ENCODE measurements at places on chromosomes 1 and 21.

- DNase-seq: peak; percentile 28
Observed at GRCh38 chr1:73909043-73909562, 288.9 kb downstream of the LRRIQ3 start.

DNA sequence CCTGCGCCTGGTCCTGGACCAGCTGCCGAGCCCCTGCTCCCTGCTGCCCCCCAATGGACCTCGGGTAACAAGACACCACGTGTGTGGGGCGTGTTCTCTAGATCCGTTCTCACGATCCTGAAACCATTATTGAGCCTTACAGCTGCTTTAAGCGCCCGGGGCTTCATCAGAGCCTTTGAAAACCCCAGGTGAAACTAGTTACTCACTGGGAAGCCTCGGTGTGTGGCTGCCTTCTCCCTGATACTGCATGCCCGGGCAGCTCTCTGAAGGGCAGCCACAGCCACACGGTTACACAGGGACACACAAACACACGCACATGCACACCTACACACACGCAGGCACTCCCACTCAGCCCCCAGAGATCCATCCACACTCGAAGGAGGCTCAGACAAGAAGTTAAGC is 5.3 kb downstream of the HES2 start:
- peak; percentile 72 for DNase-seq

GRCh38 chr21:39452970-39453342 is 1.2 kb downstream of the SH3BGR start:
- DNase-seq: no peak

- no peak for DNase-seq
Observed at GRCh38 chr21:39969691-39970364, 102.6 kb downstream of the PCP4 start.

DNA sequence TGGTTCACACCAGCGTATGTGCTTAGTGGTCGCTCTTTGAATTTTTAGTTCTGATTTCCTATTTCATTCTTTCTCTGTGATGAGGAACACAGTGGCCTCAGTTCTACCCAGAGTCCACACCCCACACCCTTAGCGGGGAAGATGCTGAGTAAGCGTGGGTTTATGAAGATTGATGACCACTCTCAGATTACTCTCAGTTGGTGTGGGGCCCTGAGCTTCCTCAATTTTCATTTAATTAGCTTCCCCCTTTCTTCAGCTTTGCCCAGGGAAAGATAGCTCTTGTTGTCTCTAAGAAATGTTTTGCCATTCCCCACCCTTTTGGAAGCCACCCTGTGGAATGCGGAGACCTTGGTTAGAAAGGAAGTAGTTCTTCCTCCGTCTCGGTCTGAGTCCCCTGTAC is 299.9 kb upstream of the PROX1 start:
- no peak for DNase-seq

DNA sequence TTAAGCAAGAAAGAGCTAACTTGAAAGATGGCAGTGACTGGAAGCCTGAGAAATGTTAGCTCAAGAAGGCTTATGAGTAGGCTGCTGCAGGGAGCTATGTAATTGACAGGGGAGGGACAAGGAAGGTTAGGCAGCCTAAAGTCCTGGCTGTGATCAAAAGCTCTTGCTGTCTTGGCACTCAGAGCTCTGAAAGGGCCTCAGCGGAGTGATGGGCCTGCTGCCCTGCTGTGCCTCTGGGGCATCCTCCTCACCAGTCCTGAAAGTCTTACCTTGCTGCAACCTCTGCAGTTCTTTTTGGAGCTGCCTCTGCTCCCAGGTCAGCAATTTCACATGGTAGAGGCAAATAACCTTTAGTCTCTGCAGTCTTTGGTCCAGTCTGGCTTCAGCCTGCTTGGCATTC is 1.8 kb downstream of the CCDC190 start:
- DNase-seq: no peak

- DNase-seq: no peak
Observed at GRCh38 chr1:154896771-154897286, 26.7 kb upstream of the KCNN3 start.

DNA sequence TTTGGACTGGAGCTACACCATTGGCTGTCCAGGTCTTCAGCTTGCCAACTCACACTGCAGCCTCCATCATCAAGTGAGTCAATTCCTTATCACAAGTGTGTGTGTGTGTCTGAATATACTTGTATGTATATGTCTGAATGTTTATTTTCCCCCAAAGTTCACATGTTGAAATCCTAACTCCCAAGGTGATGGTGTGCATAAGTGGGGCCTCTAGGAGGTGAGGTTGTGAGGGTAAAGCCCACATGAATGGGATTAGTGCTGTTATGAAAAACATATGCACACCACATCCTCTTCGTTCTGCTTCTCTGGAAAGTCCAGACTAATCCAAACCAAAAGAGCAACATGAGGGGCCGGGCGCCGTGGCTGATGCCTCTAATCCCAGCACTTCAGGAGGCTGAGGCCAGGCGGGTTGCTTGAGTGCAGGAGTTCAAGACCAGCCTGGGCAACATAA is 48.7 kb upstream of the LBR start:
- no peak for DNase-seq
